Esophagus mucosa (tissue), 1 donor: ENCODE measurements at places on chromosomes 7 and 10. TPM values are rescaled to one million over a fixed set of nuclear protein-coding genes. Genes with fewer than 3 reads are reported as not detected.

Gene SLC29A4
- 0.48 TPM for total RNA-seq

GRCh38 chr10:112640638-112641037, 193.6 kb downstream of the VTI1A start:
- ATAC-seq, result no peak

GRCh38 chr7:123184271-123184670, 15.5 kb downstream of the SLC13A1 start:
- ATAC-seq, result no peak

DNA sequence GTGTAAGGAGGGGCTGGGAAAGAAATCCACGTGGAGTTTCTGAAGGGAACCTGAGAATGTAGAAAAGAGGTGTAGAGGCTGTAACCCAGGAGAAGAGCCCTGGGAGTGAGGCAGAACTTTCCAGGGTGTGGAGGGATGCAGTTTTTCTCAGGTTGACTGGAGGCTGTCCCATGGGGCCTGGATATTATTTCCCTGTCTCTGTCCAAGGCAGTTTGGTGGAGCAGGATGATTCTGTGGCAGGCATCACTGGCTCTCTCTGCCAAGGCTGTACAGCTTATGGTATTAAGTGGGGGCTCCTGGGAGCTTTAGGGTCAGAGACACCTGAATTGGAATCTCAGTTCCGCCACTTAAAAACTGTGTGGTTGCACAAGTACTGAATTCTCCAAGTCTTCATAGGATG, 81.6 kb downstream of the CHN2 start:
- no peak for ATAC-seq

DNA sequence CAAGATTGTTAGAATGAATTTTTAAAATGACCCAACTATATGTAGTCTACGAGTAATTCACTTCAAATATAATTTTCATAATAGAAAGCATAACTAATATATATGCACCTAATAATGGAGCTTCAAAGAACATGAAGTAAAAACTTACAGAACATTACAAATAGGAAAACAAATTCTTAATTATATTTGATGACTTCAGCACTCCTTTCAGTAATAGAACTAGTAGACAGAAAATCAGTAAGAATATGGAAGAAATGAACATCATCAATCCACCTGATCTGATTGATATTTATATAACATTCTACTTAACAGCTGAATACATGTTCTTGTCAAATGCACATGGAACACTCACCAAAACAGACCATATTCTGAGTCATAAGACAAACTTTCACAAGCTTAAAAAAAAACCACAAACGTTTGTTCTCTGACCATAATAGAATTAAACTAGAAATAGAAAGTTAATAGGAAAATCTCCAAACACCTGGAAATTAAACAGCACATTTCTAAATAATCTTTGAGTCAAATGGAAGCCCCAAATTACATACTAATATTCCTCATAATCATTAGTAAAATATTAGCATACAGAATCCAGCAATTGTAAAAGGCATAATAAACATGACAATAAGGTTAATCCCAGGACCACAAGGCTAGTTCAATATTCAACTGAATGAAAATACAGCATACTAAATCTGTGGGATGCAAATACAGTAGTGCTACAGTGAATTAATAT, 48.0 kb downstream of the BRAF start:
- ATAC-seq, result no peak

Gene EN2
- not detected for total RNA-seq

GRCh38 chr10:69769395-69769992, 32.2 kb upstream of the COL13A1 start:
- ATAC-seq, result peak; percentile 47

DNA sequence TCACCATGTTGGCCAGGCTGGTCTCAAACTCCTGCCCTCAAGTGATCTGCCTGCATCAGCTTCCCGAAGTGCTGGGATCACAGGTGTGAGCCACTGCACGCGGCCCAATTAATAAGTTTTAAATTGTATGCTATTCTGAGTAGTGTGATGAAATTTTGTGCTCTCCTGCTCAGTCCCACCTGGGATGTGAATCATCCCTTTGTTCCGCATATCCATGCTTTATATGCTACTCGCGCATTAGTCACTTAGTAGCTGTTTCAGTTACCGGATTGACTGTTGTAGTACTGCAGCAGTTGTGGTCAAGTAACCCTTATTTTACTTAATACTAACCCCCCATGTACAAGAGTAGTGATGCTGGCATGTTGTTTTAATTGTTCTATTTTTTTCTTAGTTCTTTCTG, 47.3 kb upstream of the OIT3 start:
- ATAC-seq, result peak; percentile 96

Gene SLC25A13
- total RNA-seq, result 12.0 TPM

DNA sequence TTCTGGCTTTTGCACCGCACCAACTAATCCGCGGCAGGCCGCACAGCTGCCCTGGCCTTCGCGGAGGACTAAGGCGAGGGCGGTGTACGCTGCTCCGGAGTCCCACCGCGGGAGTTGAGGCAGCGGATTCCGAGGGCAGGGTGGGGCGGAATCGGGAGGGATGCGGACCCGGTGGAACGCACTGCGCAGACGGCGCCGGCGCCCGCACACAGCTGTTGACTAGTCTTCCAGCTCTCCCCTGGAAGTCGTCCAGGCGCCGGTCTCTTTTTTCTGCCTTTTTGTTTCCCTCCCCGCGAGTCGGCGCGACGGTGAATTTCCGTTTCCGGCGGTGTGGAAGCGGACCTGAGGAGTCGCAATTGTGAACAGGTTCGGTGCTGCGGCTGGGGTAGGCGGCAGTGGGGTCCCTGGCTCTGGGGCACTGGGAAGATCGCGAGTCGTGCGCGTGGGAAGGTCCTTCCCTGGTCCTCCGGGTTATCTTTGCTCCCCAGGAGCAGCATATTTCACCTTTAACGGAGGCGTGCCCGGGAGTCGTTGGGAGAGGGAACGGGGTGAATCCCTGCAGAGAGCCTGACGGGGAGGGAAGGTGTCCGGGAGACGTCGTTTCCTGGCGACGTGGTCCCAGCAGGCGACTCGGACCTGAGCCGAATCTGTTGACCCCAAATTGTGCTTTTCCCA, at the start of gene ASAH2B:
Gene ASAH2B (plus strand): TSS at position 319 of the 675 bp plus-strand sequence. CDS start 5,195 bp downstream, outside the sequence.
- peak; percentile 71 for ATAC-seq

- ATAC-seq, result no peak
These were observed 318.1 kb downstream of the KCNMA1 start for GRCh38 chr10:77319557-77319956.

Gene SORCS1
- 0.12 TPM for total RNA-seq
